Thyroid gland (tissue), 4 donors: ENCODE measurements at places on chromosomes 11 and 22.

DNA sequence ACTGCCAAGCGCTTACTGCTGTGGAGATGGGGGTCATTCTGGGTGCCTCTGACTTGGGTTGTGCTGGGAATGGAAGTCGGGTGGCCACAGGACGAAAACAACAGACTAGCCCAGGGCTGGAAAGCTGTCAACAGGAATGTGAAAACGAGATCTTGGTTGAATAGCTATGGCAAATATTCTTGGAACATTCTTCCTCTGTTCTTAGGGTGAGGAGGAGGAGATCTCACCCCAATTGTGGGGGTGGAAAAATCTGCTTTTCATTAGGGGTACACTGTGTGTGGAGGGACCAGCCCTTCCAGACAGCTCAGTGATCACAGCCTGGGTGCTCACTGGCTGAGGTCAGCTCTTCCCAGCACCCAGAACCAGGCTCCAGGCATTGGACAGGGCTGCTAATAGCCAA lies 52.0 kb upstream of the PRSS23 start:
- DNase-seq = no peak

DNA sequence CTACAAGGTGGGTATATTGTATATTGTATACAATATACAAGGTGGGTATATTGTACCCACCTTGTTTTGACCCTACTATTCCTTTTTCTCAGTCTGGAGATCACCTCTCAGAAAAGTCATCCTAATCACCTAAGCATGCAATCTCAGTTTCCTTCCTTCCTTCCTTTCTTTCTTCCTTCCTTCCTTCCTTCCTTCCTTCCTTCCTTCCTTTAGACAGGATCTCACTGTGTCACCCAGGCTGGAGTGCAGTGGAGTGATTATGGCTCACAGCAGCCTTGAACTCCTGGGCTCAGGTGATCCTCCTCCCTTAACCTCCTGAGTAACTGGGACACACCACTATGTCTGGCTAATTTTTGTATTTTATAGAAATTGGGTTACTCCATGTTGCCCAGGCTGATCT lies 1.2 kb upstream of the KCNE3 start:
- DNase-seq = no peak

- DNase-seq = no peak
Measured at GRCh38 chr11:94450048-94450447, 43.6 kb downstream of the MRE11 start.

GRCh38 chr11:11843211-11843621 lies 1.4 kb downstream of the USP47 start:
- no peak for DNase-seq

DNA sequence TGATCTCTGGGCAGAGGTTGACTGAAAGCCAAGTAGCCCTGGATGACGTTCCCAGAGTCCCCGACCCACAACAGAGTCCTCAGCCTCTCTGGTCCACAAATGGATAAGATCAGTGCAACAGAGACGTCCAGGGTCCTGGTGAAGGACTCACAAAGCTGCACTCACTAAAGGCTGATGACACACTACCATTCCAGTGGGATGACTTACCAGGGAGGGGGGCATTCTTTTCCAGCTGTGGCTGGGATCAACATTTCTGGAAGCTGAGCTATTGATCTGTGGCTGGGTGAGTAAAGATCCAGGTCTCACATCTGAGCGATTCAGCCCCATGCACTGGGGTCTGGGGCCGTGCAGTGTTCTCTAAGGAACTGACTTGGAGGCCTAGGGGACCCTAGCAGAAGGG lies 296.2 kb downstream of the NTM start:
- no peak for DNase-seq

GRCh38 chr11:38448284-38448683 lies 1850.2 kb upstream of the RAG2 start:
- DNase-seq = peak; percentile 22

DNA sequence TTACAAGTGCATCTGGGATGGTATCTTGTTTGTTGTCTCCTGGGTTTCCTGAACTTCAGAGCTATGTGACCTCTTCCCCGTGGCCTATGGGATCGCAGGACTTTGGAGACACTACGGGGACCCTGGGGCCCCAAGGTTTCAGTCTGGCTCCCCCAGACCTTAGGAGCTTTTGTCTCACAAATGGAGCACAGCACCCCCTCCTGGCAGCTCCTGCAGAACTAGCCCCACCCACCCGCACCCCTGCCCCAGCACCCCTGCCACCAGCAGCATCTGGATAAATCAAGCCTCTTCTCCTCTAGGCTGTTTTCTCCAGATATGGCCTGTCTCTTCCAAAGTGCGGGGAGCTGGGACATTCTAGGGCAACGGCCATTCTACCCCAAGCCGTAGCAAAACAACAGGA lies 10.4 kb downstream of the RCOR2 start:
- DNase-seq = no peak

- DNase-seq = peak; percentile 29
Measured at GRCh38 chr22:24500277-24500820, 5.2 kb downstream of the UPB1 start.

GRCh38 chr11:43164831-43165230 lies 147.0 kb upstream of the API5 start:
- no peak for DNase-seq

GRCh38 chr11:117519590-117519989 lies 191.9 kb downstream of the CEP164 start:
- peak; percentile 55 for DNase-seq

DNA sequence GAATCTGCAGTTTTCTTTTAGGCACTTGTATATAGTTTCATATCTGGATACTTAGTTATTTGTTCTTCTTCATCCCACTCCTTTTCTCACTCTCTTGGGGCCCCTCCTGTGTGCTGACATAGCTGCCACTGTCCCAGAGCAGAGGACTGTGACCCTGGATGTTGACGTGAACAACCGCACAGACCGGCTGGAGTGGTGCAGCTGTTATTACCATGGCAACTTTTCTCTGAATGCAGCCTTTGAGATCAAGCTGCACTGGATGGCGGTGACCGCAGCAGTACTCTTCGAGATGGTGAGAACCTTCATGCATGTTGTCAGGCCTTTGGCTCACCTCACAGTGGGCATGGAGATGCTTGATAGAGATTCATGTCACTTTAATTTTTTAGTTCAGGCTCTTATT lies 50.9 kb upstream of the YWHAH start:
- DNase-seq = no peak

DNA sequence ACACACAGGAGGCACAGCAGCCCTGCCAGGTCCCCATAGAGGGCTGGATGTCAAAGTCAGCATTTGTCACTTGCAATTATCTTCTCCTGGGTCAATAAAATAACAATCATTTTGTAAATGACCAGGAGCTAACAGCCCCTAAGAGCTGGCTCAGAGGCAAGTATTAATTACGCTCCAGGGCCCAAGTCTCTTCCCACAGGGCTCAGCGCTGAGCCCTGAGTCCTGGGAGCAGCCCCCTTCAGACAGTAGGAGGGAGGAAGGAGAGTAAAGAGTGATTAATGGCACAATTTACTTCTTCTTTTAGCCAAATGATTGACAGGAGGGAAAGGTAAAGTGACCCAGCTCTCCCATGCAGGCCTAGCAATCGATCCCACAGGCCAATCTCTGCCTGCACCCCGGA lies 99.0 kb upstream of the DRD2 start:
- DNase-seq = no peak

DNA sequence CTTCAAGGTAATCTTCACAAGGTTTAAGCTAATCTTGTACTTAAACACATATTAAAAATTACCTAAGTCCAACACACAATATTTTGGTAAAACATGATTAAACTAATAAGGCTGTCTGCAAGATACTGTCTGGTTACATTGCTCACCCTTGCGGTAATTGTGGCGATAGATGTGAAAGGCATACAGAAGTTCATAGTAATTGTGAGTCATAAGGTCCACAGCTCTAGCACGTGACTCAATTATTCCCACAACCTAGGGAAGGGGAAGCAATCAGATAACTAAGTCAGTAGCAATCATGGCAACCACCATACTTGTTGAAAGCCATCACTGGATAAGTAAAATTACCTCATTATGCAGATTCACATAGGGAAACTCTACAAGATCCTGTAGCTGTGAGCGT lies 30.5 kb upstream of the FNBP4 start:
- DNase-seq = no peak

GRCh38 chr11:20160425-20161229 lies at the start of gene DBX1:
TSS of gene DBX1 (minus strand) at chr11:20160475. CDS start at chr11:20160324, 151 bp downstream.
- DNase-seq = no peak

DNA sequence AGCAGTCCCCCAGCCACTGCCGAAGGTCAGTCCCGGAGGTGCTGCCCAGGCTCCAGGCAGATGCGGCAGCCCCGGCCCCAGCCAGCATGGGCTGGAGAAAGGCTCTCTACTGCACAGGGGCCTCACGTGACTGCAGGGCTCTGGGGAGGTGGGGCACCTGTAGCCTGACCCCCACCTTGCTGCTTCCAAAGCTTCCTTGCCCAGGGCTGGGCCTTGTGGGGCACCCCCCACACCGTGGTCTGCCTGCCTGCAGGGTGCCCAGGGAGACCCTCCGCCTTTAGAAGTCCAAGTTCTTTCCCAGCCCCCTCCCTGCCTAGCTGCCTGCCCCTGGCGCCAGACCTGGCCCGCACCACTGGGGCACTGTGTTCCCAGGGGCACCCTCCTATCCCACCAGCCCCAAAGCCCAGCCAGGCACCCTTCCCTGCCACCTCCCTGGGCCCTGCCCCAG lies 28.4 kb upstream of the TXNRD2 start:
- no peak for DNase-seq

DNA sequence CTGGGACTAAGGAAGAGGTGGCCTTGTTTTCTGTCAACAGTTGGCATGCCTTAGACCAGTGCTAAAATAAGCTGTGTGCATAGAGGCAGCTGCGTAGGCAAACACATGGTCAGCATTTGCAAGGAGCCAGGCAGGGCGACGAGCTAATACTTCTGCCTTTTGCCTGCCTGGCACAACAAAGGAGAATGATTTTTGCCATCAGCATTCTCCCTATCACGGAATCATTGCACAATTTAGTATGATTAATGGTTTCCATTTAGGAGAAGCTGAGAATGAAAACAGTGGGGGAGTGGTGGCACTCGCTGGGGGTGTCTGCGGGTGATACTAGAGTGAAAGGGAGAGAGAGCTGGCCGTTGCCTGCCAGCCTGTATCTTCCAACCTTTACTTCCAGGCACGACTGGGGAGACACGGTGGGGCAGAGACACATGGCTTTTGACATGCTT lies 336.0 kb downstream of the CADM1 start:
- peak; percentile 42 for DNase-seq

DNA sequence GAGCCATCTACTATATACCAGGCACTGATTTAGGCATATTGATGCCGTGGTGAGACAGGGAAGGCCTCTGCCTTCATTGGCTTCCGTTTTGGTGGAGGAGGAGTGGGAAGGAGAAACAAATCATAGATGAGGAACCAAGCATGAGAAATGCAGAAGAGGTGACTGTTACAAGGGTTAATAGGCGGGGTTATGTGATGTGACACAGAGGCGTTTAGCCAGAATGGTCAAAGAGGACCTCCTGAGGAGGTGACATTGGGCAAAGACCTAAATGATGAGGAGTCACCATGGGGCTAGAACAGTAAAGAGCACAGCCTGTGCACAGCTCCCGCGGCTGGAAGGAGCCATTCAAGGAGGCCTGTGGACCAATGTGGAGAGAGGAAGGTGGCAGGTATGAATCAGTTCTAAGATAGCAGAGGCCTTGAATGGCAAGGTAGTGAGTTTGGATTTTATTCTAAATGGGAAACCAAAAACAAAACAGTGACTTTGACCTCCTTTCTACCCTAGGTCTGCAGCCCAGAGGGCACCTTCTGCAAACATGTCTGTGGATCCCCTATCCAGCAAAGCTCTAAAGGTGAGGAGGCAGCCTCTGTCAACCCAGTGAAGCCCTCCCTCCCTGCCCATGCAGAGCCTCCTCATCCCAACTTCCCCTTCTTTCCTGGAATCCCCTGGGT lies 11.7 kb downstream of the MAFF start:
- DNase-seq = no peak
